Glomerular endothelial cell (primary cell): ENCODE measurements at places on chromosomes 4 and X. TPM values are rescaled to one million over a fixed set of nuclear protein-coding genes. Genes with fewer than 3 reads are reported as not detected.

Gene HSFX3
- not detected in 2 replicates for total RNA-seq

Gene NSDHL
- 21.5 and 23.4 TPM in 2 replicates for total RNA-seq

Gene GLUD2
- 1.6 and 1.7 TPM in 2 replicates for total RNA-seq

Gene VEGFD
- 0.76 TPM in 1 of 2 replicates, not detected in the other for total RNA-seq

Gene MAGEB1
- not detected in 2 replicates for total RNA-seq

Gene HSFX4
- not detected in 2 replicates for total RNA-seq

Gene TMPRSS11F
- not detected in 2 replicates for total RNA-seq

Gene WNK3
- total RNA-seq: 1.1 TPM in 2 replicates

GRCh38 chrX:153953342-153953830, 8.9 kb upstream of the RENBP start:
- DNase-seq: no peak

DNA sequence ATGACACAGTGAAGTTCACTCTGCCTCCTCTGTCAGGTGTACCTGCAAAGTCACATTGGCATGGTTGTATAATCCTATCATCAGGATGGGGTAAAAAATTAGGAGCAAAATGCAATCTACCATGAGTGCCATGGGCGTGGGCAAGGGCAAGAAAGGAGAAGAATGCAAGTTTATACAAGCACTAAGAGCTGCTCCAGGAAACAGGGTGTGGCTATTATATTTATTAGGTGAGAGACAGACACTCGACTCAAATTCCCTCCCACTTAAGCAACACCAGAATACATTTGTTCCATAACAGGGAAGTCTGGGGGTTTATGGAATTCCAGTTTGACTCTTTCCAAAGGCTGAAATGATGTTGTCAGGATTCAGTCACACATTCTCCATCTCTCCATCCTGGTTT, 378.8 kb downstream of the BCOR start:
- no peak for DNase-seq

DNA sequence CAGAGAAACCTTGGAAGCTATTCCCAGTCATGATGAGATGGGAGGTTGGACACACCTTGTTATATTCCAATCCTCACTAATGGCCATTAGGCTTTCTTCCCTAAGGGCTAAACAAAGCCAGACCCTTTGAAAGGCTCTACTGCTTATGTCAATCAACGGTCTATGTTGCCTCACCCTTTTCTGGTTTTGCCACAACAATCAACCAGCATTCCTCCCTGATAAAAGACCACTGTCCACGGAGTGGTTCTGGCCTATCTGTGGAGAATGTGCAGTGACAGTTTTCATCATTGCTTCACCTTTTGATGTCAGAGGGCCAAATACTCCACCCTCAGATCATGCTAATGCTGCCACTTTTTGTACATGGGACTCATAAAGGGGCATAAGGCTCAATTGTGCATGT, 913.4 kb downstream of the RPA4 start:
- DNase-seq: no peak

DNA sequence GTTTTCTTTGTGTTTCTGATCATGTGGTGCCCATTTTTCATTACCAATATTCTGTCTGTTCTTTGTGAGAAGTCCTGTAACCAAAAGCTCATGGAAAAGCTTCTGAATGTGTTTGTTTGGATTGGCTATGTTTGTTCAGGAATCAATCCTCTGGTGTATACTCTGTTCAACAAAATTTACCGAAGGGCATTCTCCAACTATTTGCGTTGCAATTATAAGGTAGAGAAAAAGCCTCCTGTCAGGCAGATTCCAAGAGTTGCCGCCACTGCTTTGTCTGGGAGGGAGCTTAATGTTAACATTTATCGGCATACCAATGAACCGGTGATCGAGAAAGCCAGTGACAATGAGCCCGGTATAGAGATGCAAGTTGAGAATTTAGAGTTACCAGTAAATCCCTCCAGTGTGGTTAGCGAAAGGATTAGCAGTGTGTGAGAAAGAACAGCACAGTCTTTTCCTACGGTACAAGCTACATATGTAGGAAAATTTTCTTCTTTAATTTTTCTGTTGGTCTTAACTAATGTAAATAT, 110.4 kb downstream of the IL13RA2 start:
- no peak for DNase-seq

DNA sequence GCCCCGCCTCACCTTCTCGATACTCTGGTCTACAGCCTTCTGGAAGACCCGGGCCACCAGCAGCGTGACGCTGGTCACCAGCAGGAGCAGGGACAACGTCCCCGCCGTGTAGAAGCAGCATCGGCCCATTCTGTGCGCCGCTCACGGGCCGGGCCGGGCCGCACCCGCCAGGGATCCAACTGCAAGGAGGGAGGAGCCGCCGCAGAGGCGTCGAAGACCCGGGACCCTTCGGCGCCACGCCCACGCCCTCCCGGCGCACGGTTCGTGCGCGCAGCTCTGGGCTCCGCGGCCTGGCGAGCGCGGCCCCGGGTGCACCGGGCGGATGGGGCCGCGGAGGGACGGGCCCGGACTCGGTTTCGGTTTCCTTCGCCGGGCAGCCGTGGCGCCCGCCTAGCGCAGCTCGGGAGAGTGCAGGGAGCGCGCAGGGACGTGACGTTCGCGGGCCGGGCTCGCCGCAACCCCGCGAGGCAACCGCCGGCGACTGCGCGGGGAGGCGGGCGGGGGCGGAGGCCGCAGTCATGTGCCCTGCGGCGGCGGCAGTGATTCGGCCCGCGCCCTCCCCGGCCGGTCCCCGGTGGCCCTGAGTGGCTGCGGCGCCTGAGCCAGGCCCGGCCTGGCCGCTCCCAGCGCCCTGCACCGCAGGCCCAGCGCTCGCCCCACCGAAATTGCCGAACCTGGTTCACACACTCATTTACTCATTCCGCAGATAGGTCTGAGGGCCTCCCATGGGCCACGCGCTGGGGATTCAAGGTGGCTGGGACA, at the start of gene SCARB2:
Gene SCARB2 (minus strand): TSS at position 410 of the 762 bp plus-strand sequence. CDS start 281 bp downstream, at position 129.
- no peak for DNase-seq

- no peak for DNase-seq
Measured at GRCh38 chr4:148651991-148652390, 209.8 kb upstream of the NR3C2 start.

GRCh38 chr4:118326585-118326984, 26.2 kb downstream of the PRSS12 start:
- no peak for DNase-seq

- no peak for DNase-seq
Measured at GRCh38 chr4:141153751-141154510, 20.7 kb upstream of the RNF150 start.

DNA sequence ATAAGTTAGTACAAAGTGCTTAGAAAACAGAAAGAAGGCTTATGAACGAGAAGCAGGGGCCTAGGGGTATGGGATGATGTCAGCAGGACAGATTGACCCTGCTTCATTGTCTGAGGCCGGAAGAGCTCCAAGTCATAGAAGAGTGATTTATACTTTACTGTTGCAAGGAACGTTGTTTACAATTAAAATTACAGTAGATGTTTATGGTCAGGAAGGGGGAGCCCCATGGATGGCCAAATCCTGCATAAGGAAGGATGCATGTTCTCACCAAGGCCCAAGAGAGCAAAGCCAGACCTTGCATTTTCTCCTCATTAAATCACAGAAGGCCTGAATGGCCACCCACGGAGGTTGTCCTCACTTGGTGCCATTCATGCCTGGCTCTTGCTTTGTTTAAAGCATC, 115.3 kb downstream of the LDB2 start:
- no peak for DNase-seq

- DNase-seq: no peak
Measured at GRCh38 chrX:132146456-132146855, 18.6 kb upstream of the FRMD7 start.

- no peak for DNase-seq
Measured at GRCh38 chr4:172708184-172708583, 460.4 kb upstream of the GALNT7 start.

GRCh38 chr4:104417357-104417882, 77.3 kb downstream of the CXXC4 start:
- DNase-seq: no peak

GRCh38 chr4:41611881-41612871, 74.2 kb downstream of the LIMCH1 start:
- DNase-seq: no peak
